NCI-H774 (cell line): ENCODE measurements at places on chromosomes 3 and 15.

- DNase-seq: no peak
Measured at GRCh38 chr15:76127880-76128279, 68.1 kb downstream of the TMEM266 start.

DNA sequence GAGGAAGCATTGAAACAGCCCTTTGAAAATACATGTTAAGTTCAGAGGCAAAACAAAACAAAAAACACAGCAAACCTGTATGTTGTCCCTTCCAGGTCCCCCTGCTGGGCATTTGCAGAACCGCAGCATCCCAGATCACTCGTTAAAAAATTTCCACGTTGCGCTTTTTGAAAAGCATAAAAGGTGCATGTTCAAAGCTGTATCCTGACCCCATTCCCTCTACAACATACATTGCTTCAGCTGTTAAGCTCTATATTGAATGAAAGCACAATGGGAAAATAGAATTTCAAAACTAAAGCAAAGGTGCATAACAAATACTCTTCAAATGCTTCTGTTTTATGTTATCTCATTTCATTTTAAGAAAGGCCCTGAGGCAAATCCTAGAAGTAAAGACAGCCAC, 328.3 kb downstream of the THSD4 start:
- DNase-seq: peak; percentile 36

DNA sequence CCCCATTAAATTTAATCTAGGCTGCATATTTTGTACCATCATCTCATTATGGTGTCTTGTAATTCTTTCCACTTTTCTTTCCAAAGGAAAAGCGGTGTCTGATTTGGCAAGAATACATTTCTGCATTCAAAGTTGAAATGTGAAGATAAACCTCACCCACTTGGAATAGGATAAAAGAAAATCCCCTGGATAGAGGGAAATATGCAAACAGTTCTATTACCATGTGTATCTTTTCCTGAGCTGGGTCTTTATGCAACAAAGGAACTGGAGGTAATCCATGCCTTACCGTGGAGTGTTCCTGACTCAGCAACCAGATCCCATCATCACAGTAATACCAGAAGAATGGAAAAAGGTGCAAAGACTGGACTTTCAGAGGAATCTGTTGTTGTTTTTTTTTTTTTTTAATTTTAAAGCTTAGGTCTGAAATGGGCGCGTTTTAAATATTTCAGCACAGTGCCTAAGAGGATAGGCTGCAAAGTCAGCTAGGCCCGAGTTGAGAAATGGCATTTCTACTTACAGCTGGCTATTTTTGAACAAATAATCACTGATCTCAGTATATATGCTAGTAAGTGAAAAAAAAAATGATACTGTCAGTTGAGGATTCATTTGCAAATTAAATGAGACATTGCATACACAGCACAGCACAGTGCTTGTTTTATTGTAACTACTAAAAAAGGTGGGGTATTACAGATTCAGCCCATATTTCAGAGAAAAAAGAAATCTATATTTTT, 55.5 kb upstream of the ADAMTS9 start:
- no peak for DNase-seq

GRCh38 chr3:30443756-30444673, 162.4 kb upstream of the TGFBR2 start:
- no peak for DNase-seq

DNA sequence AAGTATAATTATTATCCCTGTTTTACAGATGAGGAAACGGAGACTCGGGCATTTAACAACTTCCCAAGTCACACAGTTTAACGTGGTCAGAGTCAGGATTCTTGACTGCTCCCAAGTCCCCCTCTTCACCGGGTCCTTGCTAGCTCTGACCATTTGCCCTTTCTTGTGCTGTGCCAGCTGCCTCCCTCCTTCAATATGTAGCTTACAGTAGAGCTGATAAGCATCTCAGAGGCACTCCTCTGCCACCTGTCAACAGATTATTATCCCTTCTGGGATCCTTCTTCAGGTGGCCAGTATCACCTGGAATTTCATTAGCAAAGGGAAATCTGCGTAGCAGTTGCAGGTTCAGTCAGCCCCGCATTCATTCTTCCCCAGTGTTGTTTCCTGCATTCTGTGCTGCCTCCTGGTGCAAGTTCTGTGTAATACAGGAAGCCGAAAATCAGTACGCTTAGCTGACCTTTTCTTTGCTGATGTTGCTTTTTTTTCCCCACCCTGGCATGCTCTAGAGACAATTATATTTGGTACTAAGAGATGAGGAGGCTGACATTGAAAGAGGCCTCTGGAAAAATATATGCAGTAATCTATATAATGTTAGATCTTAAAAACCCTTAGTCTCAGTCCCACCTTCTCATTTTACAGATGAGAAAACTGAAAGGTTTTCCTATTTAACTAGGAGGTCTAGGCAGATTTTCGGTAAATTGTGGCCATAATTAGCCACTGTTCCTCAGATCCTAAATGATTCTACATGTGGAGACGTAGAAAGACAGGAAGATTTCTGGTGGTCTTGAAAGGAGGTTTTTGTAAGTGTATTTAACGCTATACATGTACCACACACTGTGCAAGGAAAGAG, 24.8 kb downstream of the TMOD2 start:
- DNase-seq: peak; percentile 53

DNA sequence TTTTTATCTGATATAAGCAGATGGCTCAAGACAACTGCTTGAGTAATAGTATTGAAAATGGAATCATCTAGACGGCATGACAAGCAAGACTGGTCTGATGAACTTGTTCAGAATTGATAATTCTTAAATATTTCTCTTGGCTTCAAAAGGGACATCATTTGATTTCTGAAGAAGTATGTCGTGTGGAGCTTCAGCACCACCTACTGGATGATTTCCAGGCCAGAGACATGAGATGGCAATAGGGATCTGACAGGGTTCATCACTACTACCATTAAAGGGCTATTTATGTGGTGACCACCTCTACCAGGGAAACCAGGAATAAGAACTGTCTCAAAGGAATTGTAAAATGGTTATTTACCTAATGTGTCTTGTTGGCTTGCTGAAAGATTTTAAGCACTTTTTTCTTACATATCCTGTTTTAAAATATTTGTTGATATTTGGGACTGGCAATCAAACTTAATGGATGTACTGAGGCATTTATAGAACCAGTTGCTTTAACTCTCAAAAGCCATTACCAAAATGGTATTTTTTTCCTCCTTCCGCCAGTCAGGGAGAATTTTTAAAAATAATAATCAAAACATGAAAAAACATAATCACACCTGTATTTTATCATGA, 99.5 kb upstream of the FAM98B start:
- DNase-seq: peak; percentile 39

GRCh38 chr15:63391669-63392360, 10.2 kb upstream of the CA12 start:
- DNase-seq: no peak

DNA sequence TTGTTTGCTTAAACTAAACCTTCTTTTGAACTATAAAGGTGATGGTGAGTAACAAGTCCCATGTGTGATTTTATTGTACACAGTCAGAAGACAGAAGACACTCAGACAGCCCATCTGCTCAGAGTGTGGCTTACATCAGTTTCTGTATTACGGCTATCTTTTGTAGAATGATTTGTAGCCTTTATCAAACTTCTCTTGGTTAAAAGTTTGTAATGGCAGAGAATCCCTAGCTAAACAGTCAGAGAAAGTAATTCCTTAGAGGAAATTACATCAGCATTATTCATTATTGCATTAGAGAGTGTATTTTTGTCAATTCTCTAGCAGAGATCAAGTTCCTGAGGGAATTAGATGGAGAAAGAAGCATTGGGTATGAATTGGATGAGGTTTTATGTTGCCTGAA, 500.8 kb downstream of the CNTN4 start:
- no peak for DNase-seq

DNA sequence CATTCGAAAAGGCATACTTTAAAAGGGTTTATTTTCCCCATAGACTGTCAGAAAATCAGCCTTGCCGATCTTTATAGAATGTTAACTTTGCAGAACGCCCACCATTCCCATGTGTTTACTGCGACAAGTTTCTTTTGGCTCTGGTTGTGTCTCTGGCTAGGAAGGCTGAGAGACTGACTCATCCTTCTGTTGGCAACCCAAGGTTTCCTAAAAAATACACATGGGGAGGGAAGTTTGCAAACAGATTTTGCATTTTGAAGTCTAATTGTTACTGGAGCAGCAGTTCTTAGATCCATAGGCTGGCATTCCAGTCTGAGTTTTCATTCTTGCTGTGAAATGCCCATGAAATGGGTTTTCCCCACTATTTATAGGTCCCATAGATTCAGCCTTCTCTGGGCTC, 37.9 kb upstream of the MINAR1 start:
- DNase-seq: no peak

DNA sequence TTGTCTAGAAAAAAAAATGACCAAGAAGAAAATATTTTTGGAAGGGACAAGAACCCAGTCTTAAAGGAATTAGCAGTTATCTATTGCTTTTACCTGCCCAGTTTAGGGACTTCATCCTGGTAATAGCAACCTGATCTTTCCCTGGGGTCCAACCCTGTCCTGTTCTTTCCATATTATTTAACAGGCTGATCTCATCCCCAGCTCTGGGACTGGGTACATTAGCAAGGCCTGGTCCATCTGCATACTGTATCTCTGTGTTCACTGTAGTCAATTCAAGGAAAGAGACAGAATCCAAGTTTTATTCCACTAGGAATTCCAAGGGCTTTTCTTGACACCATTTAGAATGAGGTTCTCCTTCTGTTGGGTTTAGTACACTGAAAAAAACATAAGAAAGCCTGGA, 191.7 kb upstream of the GADL1 start:
- DNase-seq: no peak

GRCh38 chr15:82663186-82663600, 16.0 kb upstream of the CPEB1 start:
- no peak for DNase-seq

DNA sequence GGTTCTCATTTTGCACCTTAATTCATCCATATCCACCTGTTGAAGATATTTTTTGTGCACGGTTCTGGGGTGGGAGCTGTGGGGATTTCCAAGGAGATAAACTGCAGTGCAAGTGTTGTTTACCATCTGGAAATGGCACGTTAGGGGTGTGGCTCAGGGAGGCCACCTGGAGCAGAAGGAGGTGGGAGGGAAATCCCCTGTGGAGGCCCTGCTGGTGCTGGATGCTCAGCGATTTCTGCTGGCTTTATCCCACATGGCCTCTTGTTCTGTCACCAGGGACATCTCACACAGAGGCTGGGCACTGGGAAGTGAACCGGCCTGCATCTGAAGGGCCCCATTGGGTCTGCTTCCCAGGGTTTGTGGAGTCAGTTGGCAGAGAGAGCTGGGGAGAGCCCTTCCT, 24.3 kb downstream of the TRPM1 start:
- DNase-seq: no peak

- DNase-seq: no peak
Measured at GRCh38 chr3:51933471-51934138, 8.1 kb downstream of the RRP9 start.

- DNase-seq: no peak
Measured at GRCh38 chr3:170534227-170534626, 51.6 kb downstream of the SLC7A14 start.

GRCh38 chr3:43180027-43180426, 74.1 kb upstream of the POMGNT2 start:
- no peak for DNase-seq

DNA sequence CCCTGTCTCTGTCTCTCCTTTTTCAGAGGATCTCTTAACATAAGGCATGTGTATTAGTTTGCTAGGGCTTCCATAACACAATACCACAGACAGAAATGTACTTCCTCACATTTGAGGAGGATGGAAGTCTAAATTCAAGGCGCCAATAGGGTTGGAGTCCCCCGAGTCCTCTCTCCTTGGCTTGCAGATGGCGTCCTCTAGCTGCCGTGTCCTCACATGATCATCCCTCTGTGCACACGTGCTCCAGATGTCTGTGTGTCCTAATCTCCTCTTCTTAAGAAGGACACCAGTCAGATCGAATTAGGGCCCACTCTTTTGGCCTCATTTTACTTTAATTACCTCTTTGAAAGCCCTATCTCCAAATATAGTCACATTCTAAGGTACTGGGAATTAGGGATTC, 23.0 kb upstream of the BFSP2 start:
- no peak for DNase-seq

DNA sequence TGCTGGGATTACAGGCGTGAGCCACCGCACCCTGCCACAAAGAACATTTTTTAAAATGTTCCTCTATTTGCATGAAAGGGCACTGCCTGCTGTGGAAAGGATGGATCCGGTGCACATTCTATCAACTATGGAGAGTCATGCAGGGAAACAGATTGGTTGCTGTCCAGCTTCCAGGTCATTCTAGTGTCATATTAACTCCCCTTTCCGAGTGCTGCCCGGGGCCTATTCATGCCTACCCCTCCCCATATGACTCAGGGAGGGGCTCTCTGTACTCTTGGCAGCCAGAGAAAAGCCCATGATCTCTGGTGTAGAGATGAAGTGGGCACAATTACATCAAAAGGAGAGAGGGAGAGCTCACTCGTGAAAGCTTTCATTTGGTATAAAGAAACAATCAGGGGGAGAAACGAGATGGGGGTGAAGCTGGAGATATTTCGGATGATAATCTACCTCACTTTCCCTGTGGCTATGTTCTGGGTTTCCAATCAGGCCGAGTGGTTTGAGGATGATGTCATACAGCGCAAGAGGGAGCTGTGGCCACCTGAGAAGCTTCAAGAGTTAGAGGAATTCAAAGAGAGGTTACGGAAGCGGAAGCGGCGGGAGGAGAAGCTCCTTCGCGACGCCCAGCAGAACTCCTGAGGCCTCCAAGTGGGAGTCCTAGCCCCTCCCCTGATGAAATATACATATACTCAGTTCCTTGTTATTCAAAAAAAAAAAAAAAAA, 16.1 kb upstream of the AHSG start:
- no peak for DNase-seq

DNA sequence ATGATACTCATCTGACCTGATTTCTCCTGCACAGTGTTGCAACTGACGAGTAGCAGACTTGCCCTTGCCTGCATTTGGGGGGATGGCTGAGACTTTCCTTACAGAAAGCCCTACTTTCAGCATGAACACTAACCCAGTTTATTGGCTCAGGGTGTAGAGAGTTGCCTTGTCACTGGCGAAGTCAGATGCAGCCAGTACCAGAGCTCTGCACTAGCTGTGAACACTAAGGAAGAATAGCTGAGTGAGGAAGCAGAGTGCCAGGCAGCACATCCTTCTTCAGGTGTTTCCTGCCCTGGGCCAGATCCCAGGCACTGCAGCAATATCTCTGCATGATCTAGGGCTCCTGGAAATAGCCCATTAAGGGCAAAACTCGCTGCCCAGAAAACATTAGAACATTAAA, 154.0 kb upstream of the SYNPR start:
- no peak for DNase-seq

GRCh38 chr15:95829062-95829461, 501.4 kb upstream of the NR2F2 start:
- no peak for DNase-seq

- DNase-seq: no peak
Measured at GRCh38 chr3:183538486-183538885, 17.0 kb downstream of the KLHL6 start.
